ENCODE measurements at places on chromosomes 7 and 10.

GRCh38 chr7:80603940-80604339, 34.5 kb upstream of the CD36 start:
- DNase-seq = no peak

GRCh38 chr7:156251861-156252260, 388.7 kb upstream of the RNF32 start:
- no peak for DNase-seq

DNA sequence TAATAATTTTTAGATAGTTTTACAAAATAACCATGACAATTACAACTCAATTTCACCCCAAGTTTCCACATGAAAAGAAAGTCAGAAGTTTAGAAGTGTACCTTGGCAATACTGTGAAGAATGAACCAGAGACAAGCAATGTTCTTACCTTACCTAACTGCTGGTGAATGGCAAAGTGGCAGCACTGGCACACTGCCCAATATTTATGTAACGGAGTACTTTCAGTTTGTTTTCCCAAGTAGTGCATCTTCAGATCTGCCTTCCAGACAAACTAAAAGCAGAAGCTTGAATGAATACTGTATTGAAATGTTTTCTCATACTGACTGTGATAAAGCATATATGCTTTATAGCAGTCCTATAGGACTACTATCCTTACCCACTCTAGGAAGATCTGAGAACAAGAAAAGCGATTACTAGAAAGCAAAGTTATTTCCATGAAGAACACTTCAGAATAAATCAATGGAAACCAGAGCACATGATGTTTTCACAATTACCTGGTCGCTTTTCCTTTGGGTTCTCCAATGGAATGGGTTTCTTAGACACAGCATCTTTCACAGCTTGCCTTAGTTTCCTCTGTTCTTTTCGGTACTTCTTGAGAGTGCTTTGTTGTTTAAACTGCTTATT, 1.5 kb downstream of the NOC3L start:
- DNase-seq = no peak

GRCh38 chr10:32955790-32956189, 2.2 kb downstream of the ITGB1 start:
- no peak for DNase-seq

DNA sequence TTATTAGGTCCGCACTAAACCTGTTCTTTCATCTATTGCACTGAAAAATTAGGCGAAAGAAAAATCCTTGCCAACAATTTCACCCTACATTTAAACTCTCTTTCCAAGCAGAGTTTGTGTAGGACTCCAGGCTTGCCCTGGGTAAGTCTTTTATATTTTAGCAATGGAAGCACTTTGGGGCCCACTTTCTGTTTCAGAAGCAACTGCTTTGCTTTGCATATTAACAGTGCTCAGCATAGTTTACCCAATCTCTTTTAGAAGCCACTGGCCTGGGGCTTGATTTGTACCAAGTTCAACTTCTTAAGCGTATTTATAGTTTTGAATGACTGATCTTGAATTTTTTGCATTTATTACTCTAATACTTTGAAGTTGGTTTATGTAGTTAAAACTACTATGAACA, 78.8 kb upstream of the MDFIC start:
- DNase-seq = no peak

All from stimulated activated CD8-positive, alpha-beta memory T cell treated with anti-CD3 and anti-CD28 coated beads, Interleukin-2, amount 100 ng/mL, for 48 hours (primary cell).